CD4-positive, alpha-beta T cell treated with Interleukin-1 beta for 1 hour (primary cell): ENCODE measurements at places on chromosomes 11 and 22.

- DNase-seq = no peak
Measured at GRCh38 chr22:24120044-24120443, 61.2 kb upstream of the SUSD2 start.

- no peak for DNase-seq
Measured at GRCh38 chr22:18970176-18970947, 34.3 kb upstream of the PRODH start.

- DNase-seq = no peak
Measured at GRCh38 chr11:69058511-69059270, 10.0 kb downstream of the TPCN2 start.

GRCh38 chr22:31800065-31800464, 46.2 kb downstream of the DEPDC5 start:
- no peak for DNase-seq

GRCh38 chr11:115585361-115586024, 81.3 kb upstream of the CADM1 start:
- no peak for DNase-seq

GRCh38 chr11:61460474-61460881, 30.6 kb downstream of the SDHAF2 start:
- DNase-seq = no peak

- no peak for DNase-seq
Measured at GRCh38 chr11:24413391-24413790, 83.5 kb upstream of the LUZP2 start.

- no peak for DNase-seq
Measured at GRCh38 chr11:76124905-76125770, 81.2 kb downstream of the WNT11 start.

- DNase-seq = no peak
Measured at GRCh38 chr11:48005136-48005535, 24.8 kb downstream of the PTPRJ start.

DNA sequence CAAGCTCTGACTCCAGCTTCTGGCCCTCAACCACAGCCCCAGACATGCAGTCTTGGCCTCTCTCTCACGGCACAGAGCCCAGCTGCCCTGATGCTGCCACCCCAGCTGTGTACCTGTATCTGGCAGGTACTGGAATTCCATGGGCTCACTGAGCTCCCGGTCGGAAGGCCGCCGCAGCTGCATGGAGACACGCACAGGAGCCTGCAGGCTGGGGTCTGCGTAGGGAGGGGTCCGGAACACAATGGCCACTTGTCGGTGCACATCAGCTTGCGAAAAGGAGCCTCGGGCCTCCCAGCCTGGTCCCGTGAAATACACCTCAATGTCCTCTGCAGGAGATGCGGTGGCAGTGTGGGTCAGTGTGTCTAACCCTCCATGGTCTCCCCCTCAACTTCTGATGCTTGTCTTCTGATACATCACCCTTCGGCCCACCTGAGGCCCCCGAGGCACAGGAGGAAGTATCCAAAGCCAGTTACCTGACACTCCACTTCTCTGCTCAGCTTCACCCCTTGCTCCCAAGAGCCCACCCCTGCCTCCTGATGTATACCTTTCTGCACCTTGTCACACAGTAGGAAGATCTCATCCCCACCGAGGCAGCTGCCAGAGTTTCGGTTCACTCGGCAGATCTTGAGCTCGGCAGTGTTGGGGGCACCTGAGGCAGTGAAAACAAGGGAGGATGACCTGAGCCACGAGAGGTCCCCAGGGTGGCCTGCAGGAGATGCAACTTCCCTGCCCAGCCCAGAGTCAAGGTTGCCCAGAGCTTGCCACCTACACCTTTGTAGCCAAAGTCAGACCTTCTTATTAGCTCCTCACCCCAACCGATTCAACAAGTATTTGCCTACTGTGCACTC, 4.3 kb downstream of the RELA start:
- no peak for DNase-seq

DNA sequence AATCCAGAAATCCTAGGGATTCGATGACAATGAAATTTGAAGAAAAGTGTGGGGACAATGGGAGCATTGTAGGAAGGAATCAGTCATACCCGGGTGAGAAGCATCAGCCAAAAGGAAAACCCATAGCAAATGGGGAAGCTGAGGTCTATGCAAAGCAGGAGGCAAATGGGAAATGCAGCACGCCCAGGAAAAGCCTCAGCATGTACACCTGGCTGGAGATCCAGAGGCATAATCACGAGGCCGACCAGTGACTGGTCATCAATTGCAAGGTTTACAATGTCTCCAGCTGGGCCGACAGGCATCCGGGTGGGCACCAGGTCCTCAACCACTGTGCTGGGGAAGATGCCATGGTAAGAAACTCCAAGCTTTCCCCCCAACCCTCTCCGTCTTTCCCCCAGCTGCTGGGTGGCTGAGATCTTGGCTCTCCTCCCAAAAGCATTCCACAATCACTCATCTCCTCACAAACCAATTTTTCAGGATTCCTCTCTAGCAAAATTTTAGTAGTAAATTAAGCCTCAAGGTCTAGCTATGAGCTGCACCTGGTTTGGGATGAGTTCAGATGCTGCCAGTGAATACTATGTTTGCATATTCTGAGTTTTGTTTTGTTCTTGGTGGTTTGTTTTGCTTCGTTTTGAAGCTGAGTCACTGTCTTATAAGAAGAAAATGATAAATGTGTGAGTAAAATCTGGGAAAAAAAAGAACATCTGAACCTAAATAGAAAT, 98.0 kb upstream of the OR5AK2 start:
- DNase-seq = no peak

DNA sequence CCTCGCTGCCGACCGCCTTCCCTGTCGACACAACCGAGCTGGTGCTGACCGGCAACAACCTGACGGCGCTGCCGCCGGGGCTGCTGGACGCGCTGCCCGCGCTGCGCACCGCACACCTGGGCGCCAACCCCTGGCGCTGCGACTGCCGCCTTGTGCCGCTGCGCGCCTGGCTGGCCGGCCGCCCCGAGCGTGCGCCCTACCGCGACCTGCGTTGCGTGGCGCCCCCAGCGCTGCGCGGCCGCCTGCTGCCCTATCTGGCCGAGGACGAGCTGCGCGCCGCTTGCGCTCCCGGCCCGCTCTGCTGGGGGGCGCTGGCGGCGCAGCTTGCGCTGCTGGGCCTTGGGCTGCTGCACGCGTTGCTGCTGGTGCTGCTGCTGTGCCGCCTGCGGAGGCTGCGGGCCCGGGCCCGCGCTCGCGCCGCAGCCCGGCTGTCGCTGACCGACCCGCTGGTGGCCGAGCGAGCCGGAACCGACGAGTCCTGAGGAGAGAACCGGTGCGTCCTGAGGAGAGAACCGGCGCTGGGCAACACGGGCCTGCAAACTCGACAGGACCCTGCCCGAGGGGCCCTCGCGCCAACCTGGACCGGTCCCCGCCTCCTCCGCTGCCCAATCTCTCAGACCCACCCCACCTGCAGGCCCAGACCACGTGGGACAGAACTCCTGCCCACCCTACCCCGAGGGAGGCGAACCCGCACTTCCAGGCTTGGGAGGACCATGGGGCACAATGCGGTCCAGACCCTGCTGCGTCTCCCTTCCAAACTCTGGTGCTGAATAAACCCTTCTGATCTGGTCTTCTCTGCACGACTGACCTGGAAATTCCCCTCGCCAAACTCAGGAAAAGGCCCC, 866 bp downstream of the GP1BB start:
- no peak for DNase-seq

DNA sequence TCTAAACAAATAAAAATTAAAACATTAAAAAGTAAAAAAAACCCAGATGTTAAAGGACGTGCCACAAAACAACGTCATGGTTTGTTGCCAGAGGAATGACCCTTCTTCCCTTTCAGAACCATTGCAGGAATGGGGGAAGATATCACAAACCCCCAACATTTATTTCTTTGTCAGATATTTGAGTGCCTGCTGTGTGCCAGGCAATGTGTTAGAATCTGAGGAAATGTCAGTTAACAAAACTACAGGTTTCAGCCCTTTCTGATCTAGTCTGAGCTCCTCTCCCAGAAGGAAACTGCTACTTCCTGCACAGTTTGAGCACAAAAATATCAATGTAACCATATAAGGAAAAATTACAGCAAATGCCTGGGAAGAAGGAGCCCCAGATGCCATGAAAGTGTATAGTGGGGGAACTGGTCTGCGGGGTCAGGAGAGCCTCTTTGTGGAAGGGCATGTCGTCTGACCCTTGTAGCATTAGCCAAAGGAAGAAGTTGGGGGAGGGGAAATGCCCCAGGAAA, 7.1 kb upstream of the NHERF4 start:
- DNase-seq = no peak
